BE2C (cell line): ENCODE measurements at places on chromosomes 12 and 14.

DNA sequence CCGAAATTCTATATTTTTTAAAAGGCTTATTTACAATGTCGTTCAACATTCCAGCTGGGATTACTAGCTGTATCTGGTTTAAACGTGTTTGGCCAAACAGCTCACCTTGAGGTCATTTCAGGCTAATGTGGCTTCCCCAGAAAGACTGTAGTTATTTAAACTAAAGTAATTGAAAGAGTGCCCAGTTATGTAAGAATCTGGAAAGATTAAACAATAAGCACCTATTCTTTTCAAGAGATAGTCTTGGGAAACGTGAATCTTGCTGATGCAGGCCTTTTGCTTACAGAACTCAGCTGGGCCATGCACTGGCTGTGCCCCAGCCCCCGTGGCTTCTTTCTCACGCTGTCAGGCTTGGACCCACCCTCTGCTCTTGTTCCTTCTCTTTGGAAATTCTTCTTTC lies 24.4 kb downstream of the GLRX5 start:
- no peak for DNase-seq

DNA sequence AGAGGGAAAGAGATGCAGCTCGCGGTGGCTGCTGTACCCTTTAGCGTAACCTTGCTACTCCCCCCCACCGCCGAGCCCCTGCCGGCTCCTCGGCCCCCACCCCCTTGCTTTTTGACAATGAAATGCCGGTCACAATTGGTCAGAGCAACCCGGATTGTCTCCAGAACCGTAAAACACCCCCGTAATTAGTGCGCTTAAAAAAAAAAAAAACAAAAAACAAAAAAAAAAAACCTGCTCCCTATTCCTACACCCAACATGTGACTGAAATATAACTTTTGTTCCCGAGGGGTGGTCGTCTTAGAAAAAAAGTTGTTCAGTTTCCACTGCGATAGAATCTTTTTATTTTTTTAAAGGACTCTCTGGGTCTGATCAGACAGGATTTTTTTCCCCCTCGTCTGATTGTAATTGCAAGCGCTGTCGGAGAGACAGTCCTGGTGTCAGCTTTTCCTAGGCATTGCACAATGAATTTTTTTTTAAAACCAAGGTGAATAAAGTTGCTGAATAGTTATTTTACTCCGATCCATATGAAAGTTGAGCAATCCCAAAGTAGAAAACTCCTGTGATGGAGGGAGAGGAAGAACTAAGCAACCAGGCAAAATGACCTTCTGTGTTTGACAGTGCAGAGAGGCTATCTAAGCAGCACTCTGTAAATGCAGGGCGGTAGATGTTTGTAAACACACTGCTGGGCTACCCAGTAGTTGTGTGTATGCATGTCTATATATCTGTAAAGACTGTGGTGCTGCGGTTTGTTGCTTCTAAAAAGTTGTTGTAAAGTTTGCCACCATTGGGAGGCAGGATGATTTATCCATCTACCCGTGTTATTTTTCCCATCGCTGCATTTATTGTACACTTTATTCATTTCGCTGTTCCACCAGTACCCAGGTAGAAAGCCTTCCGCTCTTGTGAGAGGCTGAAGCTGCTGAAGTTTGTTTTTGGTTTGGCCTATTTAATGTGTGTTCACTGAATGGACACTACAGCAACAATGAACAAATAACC lies 1.1 kb downstream of the ETV6 start:
- DNase-seq = peak; percentile 53

- DNase-seq = no peak
These were observed 13.9 kb upstream of the STAB2 start for GRCh38 chr12:103573185-103573584.

DNA sequence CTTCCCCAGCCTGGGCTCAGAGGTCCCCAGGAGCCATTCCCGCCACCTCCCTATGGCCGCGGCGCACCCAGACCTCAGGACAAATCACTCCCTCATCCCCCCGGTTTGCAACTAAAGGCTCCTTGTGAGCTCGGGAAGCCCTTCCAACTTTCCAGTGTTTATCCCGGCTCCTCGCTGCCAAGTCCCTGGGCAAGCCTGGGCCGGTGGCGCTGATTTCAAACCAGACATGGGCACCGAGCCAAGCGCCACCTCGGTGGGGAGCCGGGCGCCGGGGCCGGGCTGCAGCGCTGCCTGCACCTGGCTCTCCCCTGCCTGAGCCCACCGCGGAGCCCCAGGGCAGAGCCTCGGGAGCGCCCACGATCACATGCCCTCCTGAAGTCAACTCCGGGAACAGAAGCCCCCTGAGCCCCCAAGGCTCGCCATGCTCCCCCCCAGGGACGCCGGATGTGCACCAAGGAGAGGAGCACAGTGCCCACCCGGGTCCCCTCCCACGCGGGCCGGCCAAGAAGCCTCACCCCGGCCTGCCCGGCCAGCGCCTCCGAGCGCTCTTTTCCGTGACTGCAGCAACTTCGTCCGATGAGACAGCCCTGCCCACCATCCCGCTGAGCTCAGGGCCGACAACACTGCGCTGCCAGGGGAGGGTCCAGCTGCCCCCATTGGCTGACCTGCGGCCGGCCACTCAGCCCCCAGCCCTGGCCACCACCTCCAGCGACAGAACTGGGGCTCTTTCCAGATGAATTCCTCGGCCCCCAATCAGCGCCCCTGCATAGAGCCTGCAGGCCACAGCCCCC lies 50.0 kb downstream of the NCOR2 start:
- peak; percentile 94 for DNase-seq

- DNase-seq = no peak
These were observed 31.4 kb upstream of the RTRAF start for GRCh38 chr14:51957950-51958349.

DNA sequence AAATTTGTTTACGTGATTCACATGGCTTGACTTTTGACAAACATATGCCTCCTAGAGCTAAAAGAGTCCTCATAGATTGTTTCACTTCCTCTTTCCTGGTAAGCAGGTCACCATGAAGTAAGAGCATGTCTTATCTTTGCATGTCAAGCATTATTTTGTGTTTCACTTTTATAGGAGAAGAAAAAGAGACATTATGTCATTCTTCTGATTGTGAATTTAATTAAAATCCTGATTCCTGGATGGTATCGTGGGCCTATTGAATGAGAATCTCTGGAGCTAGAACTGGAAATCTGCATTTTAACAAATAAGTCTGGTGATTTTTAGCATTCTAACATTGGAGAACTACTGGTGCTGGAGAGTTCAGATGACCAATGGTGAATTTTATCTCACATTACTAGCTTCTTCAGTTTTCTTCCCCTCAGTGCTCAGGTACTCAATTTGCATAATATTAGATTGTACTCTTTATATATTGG lies 218.6 kb upstream of the ATP2B1 start:
- no peak for DNase-seq

DNA sequence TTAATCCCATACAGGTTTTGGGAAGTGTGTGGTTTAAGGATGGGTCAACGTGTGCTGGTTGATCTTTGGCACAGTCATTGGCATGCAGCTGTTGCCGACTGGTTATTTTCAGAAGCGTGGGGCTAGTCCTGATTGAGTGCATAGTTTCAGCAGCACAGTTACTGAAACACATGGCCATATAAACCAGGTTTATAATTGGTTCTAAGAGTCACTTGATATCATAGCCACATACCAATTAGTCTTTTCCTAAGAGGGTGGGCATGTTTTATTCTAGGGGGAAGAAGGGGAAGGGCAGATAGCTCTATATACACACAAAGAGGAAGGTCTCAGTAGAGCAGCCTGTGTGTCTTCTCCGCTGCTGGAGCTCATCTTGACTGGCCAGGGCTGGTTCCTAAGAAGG lies 11.0 kb upstream of the RPS6KL1 start:
- no peak for DNase-seq

DNA sequence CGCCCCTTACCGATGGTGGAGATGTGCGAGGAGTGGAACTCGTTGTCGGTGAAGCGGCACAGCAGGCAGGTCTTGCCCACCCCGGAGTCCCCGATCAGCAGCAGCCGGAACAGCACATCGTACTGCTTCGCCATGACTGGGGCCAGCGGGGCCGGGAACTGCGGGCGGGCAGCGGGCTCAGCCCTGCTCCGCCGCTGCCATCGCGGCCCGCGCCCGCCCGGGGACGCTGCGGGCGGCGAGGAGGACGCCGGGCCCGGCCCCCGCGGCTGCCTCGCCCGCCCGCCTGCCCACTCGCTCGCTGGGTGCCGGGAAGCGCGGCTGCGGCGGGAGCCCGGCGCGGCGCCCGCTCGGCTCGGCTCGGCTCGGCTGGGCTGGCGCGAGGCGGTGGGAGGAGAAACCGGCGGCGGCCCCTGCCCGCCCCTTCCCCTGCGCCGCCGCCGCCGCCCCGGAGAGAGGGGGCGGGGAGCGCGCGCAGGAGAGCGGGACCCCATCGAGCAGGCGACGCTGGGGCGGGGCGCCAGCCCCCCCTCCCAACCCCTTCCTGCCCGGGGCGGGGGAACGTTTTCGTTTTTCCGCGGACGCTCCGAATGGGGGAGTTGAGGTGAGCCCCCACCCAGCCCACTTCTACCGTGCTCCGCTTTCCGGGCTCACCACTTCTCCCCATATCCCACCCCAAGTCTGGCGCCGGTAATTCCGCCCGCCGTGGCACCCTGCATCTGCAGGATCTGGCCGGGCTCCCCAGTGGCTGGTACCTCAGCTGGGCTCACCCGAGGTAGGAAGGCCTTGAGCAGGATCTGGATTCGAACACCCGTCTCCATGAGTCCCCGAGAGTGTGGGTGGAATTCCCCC lies at the start of gene RAB15:
Gene RAB15, minus strand, starts transcription at position 394 of the 849 bp plus-strand sequence. Its CDS starts 260 bp downstream, at position 134.
- peak; percentile 63 for DNase-seq

DNA sequence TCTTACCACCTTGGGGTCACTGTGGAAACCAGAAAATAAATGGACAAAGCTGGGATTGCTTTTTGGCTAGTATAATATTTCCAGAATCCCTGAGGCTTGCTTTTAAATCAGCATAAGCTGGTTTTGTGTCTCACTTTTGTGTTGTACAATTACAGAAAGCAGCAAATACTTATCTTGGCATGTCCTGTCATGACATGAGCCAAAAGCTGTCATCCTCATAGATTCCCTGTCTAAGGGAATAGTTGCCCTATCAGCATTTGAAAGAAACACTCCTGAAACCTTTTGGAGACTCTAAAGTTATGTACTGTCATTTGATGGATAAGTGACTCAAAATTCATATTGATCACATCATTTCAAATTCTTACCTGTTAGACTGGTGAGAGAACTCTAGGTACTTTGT lies 987.2 kb downstream of the NRXN3 start:
- DNase-seq = no peak

- DNase-seq = no peak
These were observed 227.7 kb downstream of the FSCB start for GRCh38 chr14:44279357-44279756.

DNA sequence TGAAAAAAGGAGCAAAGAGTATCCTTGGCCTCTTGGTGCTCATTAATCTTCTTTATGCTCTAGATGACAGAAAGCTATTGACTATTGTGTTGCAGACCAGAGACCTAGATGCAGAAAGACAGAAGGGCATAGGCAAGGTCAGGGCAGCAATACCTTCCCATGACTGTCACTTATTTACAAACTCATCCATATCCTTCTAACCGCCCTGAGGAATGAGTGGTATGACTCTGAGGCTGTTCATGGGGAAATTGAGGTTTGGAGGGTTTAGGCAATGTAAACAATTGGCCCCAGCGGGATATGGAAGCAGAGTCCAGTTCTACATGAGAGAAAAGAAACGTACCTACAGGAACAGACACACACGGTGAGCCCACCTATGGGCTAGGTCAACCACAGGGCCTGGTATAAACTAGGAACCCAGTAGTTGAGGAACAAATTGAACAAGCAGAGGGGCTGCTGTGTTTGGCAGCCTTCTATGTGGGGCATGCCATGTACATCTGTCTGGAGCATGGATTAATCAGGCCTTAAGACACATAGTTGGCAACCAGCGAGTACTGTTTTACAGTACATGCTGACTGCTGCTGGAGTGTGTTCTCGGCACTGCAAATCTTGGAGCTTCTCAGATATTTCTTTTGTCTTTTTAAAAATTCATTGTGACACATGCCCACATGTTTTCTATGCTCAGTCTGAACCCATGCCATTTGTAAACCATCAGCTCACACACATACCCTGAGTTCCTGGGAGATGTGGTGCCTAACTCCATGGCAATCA lies 159.7 kb upstream of the NTF3 start:
- no peak for DNase-seq

DNA sequence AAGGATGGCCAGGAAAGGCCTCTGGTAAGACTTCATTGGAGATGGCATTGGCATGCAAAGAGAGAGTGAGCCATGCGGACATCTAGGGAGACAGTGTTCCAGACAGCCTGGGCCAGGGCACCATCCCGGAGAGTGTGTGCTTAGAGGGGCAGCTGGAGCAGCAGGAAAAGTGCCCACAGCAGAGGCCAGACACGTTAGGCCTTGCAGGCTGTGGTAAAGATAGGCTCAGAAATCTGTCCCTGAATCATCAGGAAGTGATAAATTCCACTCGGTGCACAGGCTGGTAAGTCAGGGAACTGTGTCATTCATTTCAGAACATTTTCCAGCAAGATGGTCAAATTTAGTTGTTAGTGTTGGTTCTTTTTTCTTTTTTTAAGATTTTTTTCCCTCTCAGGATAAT lies 8.8 kb downstream of the GALNT16 start:
- no peak for DNase-seq
